ENCODE measurements at places on chromosomes 11 and 22. TPM values are rescaled to one million over a fixed set of nuclear protein-coding genes. Genes with fewer than 3 reads are reported as not detected.

Gene TUB
- total RNA-seq = 18.3 TPM

- H3K27ac ChIP-seq = no peak overlapping the region
- H3K36me3 ChIP-seq = no peaks in the 10 kb centered on the region
- no peaks in the 10 kb centered on the region for H3K4me1 ChIP-seq
These were observed 14.8 kb downstream of the PIWIL4 start for GRCh38 chr11:94581926-94582325.

Gene NRGN
- total RNA-seq = 1.7 TPM

GRCh38 chr11:36037031-36037430, 93.2 kb downstream of the LDLRAD3 start:
- H3K27me3 ChIP-seq = no peaks in the 10 kb centered on the region
- no peak overlapping the region for H3K4me3 ChIP-seq
- peaks cover 8% of the 10 kb centered on the region for H3K4me1 ChIP-seq
- H3K27ac ChIP-seq = no peak overlapping the region
- DNase-seq = no peak

Gene MAPK11
- total RNA-seq = 3.7 TPM

GRCh38 chr22:46293577-46294260, 3.0 kb upstream of the GTSE1 start:
- no peak overlapping the region for H3K4me3 ChIP-seq
- DNase-seq = no peak
- H3K27ac ChIP-seq = peak overlapping the region; percentile 46
- peaks cover 19% of the 10 kb centered on the region for H3K4me1 ChIP-seq

DNA sequence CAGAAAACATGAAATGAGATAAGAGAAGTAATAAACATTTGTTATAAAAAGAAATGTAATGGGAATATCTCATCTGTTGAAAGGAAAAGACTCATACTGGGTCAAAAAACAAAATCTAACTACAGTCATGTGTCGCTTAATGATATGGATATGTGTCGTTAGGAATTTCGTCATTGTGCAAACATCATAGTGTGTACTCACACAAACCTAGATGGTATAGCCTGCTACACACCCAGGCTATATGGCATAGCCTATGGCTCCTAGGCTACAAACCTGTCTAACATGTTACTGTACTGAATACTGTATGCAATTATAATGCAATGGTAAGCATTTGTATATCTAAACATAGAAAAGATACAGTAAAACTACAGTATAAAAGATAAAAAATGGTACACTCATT, 89.8 kb upstream of the ZC3H12C start:
- DNase-seq = no peak
- no peaks in the 10 kb centered on the region for H3K36me3 ChIP-seq
- H3K4me1 ChIP-seq = peaks cover 32% of the 10 kb centered on the region
- no peak overlapping the region for H3K27ac ChIP-seq

Gene OR51L1
- not detected for total RNA-seq

GRCh38 chr11:95795627-95796295, 5.5 kb downstream of the CEP57 start:
- H3K27me3 ChIP-seq = no peaks in the 10 kb centered on the region
- no peak overlapping the region for H3K4me3 ChIP-seq
- H3K4me1 ChIP-seq = peaks cover 19% of the 10 kb centered on the region
- H3K27ac ChIP-seq = no peak overlapping the region

GRCh38 chr22:44091021-44091721, 67.1 kb downstream of the PARVB start:
- H3K4me3 ChIP-seq = no peak overlapping the region
- H3K36me3 ChIP-seq = peaks cover 28% of the 10 kb centered on the region
- H3K27me3 ChIP-seq = no peaks in the 10 kb centered on the region
- peaks cover 28% of the 10 kb centered on the region for H3K4me1 ChIP-seq
- no peak for DNase-seq
- no peak overlapping the region for H3K27ac ChIP-seq

- H3K27me3 ChIP-seq = no peaks in the 10 kb centered on the region
- no peaks in the 10 kb centered on the region for H3K4me1 ChIP-seq
- no peak overlapping the region for H3K4me3 ChIP-seq
- no peak overlapping the region for H3K27ac ChIP-seq
- no peaks in the 10 kb centered on the region for H3K36me3 ChIP-seq
- no peak for DNase-seq
These were observed 92.2 kb upstream of the PHOX2A start for GRCh38 chr11:72336163-72336562.

Gene CD3E
- 0.71 TPM for total RNA-seq

Gene OR2D2
- total RNA-seq = not detected

Gene ELF5
- not detected for total RNA-seq

Gene RAPSN
- total RNA-seq = 0.42 TPM

GRCh38 chr11:15651816-15652215, 537.1 kb downstream of the INSC start:
- H3K27ac ChIP-seq = no peak overlapping the region
- no peak overlapping the region for H3K4me3 ChIP-seq
- no peaks in the 10 kb centered on the region for H3K27me3 ChIP-seq
- DNase-seq = no peak

Gene MS4A15
- not detected for total RNA-seq

DNA sequence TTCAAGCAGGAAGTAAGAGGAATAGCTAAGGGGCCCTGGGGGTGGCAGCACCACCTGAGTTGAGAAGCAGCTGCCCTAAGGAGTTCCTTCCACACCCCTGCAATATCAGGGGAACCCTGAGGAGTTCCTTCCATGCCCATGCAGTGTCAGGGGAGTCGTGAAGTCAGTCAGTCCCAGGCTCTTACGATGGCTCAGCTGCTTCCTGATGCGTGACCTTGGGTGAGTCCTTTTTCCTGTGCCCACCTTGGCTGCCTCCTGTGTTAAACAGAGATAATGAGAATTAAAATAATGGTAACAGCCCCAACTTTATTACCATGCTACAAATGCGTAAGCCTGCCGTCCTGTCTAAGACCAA, 181.1 kb downstream of the MIAT start:
- no peak for DNase-seq
- H3K4me1 ChIP-seq = no peaks in the 10 kb centered on the region
- H3K27ac ChIP-seq = no peak overlapping the region
- no peaks in the 10 kb centered on the region for H3K36me3 ChIP-seq
- H3K27me3 ChIP-seq = no peaks in the 10 kb centered on the region

DNA sequence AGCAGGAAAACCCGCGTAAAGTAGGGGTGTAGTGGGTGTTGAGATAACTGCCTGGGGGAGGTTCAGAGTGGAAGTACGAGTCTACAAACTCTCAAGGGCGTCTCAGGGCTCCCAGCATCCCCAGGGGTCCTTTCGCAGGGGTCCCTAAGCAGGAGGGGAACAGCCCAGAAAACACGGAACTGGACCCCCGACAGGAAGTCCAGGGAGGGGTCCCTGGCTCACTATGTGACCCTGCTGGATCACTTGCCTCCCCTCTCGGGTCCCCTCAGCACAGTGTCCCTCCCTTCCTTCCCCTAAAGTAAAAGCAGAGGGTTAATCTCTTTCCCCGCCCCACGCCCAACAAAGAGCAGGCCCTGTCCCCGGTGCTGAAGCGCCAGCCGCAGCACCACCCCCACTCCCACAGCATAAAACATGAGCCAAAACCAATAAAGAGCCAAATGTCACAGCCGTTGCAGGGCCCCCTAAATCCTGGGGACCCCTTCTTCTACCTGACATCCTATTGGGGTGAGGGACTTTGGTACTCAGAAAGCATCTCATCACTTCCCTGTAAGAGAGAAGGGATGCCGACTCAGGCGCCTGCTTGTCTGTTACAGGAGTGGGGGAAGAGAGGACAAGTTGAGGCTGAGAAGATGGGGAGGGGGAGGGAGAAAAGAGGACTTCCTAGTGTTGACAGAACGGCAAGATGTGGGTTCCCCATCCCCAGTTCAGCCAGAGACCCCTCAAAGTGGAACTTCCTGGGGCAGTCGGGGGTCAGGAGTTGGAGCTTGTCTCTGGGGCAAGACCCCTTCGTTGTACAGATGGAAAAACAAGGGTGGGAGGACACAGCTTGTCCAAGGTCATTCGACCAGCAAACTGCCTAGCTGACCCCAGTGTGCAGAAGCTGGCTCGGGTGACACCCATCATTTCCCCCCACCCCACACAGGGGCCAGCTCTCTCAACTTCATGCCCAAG, 1.4 kb upstream of the NEFH start:
- DNase-seq = no peak
- H3K27me3 ChIP-seq = peaks cover 7% of the 10 kb centered on the region
- H3K4me3 ChIP-seq = no peak overlapping the region

DNA sequence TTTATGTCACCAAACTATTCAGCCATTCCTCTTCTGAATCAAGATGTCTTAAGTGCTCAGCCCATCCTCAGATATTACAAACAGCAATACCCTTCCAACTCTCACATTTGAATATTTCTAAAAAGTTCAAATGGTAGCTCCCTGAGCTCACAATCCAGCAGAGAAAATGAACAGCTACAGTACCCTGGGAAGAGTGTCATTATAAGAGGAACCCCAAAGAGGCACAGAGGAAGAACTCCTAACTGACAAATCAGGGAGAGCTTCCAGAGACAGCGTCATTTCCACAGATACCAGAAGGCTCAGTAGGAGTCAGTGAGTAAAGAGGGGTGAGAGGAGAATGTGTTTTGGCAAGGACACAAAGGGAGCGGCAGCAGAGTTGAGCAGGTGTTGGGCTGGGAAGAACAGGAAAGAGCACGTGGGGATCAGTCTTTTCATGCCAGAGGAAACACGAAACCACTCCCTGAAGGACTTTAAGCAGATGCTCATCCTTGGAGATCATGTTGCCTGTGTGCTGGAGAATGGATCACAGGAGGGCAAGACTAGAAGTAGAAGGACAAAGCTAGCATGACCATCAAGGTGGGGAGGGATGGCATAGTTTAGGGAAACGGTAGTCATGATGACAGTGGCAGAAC, 4.3 kb downstream of the CLTCL1 start:
- no peak overlapping the region for H3K27ac ChIP-seq
- H3K4me1 ChIP-seq = peaks cover 36% of the 10 kb centered on the region
- DNase-seq = peak; percentile 81
- no peaks in the 10 kb centered on the region for H3K27me3 ChIP-seq

Gene FOLH1
- 2.0 TPM for total RNA-seq

- no peak for DNase-seq
- H3K27ac ChIP-seq = peak overlapping the region; percentile 30
- peaks cover 5% of the 10 kb centered on the region for H3K27me3 ChIP-seq
- no peaks in the 10 kb centered on the region for H3K36me3 ChIP-seq
- peaks cover 31% of the 10 kb centered on the region for H3K4me1 ChIP-seq
These were observed 11.4 kb downstream of the ETS1 start for GRCh38 chr11:128575961-128576350.

Gene APOC3
- not detected for total RNA-seq

- H3K36me3 ChIP-seq = peaks cover 66% of the 10 kb centered on the region
- no peak overlapping the region for H3K27ac ChIP-seq
- no peaks in the 10 kb centered on the region for H3K4me1 ChIP-seq
- no peak overlapping the region for H3K4me3 ChIP-seq
These were observed 12.2 kb downstream of the TUBGCP6 start for GRCh38 chr22:50232481-50233151.

- H3K4me1 ChIP-seq = peaks cover 17% of the 10 kb centered on the region
- no peak overlapping the region for H3K4me3 ChIP-seq
- H3K36me3 ChIP-seq = no peaks in the 10 kb centered on the region
- no peak for DNase-seq
- no peak overlapping the region for H3K27ac ChIP-seq
These were observed 20.3 kb downstream of the ZC3H12C start for GRCh38 chr11:110113505-110113904.

Gene SLC22A25
- not detected for total RNA-seq

Gene ACRV1
- not detected for total RNA-seq

GRCh38 chr11:92671081-92671480, 298.4 kb upstream of the MTNR1B start:
- peak; percentile 26 for DNase-seq
- H3K4me1 ChIP-seq = peaks cover 10% of the 10 kb centered on the region
- no peaks in the 10 kb centered on the region for H3K36me3 ChIP-seq
- H3K27ac ChIP-seq = no peak overlapping the region
- no peak overlapping the region for H3K4me3 ChIP-seq

Gene RAB39A
- total RNA-seq = 0.71 TPM

DNA sequence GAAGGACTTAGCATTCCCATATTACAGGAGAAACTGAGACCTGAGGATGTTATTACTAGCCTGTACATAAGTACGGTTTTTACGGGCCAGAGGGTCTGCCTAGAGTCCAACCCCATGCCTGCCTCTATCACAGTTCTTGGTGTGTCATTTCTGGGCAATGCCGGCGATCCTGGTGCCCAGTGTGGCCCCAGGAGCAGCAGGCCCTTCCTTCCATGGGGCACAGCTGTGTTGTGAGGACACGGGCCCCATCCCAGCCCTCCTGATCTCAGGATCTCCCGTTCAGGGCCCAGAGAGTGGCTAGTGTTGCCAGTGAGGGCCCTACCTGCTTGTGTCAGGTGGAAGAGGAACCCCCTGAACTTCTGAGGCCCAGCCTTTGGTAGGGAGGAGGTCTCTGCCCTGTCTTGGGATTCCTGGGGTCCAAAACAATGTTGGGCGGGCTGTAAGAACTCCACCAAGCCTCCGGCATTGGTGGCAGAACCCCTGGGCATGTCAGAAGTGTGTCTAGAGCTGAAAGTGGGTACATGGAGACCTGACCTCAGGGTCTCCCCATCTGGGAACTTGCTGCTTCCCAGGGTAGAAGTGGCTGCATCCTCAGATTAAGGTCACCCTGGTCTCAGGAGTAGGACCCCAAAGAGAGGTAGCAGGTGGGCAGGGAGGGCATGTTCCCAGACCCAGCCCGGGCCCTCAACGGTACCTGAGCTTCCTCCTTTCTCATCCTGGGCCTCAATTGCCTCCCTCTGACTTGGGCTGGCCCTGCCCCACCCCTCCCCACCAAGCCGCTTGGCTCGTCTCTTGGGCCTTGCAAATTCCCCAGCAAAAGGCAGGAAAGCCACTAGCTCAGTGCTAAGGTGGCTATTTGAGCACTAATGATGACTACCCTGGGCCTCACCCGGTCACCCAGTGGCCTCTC, 74.6 kb upstream of the KCNQ1OT1 start:
- no peak overlapping the region for H3K27ac ChIP-seq
- peaks cover 19% of the 10 kb centered on the region for H3K4me1 ChIP-seq
- no peak overlapping the region for H3K4me3 ChIP-seq
- H3K36me3 ChIP-seq = no peaks in the 10 kb centered on the region
- no peaks in the 10 kb centered on the region for H3K27me3 ChIP-seq
- DNase-seq = peak; percentile 45

DNA sequence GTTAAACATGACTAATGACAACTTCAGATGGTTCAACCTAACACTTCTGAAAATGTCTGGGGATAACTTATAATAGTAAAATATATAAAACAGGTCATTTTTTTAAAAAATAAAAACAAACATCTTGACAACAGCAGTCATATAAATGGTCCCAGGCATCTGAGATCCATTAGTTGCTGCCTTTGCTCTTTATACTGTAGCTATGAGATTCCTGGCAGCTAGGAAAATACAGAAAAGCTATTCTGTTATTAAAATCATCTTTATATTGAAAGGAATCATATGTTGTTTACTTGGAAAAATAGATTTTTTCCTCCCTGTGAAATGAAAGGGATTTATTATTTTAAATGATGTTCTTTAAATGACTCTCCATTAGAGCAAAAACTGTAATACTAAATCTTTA, 55.7 kb upstream of the DEUP1 start:
- DNase-seq = no peak
- no peaks in the 10 kb centered on the region for H3K4me1 ChIP-seq
- no peak overlapping the region for H3K4me3 ChIP-seq
- H3K27me3 ChIP-seq = no peaks in the 10 kb centered on the region
- no peaks in the 10 kb centered on the region for H3K36me3 ChIP-seq

All from esophagus muscularis mucosa (tissue), 4 donors.